ENCODE measurements at places on chromosomes 7 and 10.

DNA sequence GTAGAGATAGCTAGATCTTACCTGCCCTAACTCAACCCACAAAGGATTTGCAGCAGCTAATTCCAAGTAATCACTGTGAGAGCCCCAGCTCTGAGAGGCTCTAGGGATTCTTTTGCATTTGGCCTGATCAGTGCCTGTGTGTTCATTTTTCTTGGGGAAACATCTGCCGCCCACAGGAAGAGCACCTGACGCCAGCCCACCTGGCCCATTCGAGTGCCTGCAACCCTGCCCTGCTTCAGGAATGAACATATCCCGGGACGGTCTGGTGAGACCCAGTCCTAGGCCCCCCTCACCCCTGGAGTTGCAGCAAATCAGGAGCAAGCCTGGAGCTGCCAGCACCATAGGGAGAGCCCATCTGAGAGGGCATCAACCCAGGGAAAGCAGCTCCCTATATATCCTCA is 38.8 kb downstream of the GSDME start:
- no peak for DNase-seq

GRCh38 chr10:114654822-114655575 is 3.1 kb downstream of the ABLIM1 start:
- no peak for DNase-seq

GRCh38 chr7:81802251-81802650 is 32.4 kb upstream of the HGF start:
- no peak for DNase-seq

- no peak for DNase-seq
These were observed 13.2 kb upstream of the ZNF862 start for GRCh38 chr7:149824748-149825566.

DNA sequence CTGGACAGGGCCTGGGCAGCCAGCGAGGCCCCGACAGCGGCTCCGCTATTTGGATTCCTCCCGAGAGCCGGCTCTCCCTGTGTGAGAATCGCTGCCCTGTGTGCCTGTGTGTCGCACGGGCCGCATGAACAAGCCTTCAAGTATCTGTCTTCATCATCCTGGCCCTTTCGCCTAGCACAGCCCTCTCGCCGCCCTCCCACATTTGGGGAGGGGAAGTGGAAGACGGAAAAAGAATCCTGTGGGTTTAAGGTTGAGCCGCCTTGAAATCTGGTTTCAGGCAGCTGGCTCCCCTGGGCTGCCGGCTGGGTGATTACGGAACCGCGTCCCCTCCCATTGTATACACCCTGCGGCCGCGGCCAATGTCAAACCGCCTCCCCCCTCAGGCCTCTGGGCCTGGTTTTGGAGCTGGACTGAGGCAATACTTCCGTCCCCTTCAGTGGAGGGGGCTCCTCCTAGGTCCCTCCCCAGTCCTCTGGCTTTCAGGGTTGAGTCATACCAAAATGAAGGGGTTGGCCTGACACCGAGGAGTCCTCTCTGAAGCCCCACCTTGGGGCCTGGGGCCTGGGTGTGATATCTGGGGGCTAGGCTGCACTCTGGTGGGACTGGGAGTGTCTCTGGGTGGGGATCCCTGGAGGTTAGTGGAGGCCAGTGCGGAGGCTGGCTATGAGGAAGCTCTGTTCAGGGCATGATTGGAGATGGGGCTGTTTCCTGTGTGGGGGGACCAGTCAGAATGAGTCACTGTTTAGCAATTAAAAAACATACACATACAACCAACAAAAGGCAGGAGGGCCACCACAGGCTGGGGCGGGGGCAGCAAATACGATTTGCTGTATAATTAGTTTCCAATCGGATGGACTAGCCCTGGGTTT is 1.7 kb downstream of the TRIM8 start:
- DNase-seq, result peak; percentile 16

DNA sequence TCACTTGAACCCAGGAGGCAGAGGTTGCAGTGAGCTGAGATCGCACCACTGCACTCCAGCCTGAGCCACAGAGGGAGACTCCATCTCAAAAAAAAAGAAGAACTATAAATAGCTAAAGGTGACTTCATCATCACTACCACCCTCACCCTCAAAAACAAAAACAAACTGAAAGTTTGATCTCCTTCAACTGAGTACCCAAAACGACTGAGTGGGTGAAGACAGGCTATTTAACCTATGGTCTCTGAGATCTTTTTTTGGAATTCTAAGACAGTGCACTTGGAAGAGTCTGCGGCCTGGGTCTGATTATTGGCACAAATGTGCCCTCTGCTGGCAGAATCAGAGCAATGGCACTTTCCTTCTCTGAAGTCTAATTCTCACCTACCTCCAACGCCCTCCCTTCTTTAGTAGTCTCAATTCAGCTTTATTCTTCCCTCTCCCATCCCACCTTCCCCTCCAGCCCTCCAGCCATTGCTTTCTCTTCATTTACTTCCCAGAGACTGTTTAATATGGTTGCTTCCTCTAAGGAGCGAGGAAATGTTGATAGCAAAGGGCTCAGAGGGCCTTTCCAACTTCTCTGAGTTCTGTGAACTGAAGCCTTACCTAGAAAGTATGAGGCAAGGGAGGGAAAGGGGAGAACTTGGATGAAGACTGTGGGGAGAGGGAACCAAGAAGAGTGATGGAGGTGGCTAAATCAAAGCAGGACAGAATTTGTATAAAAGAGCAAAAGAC is 2.9 kb upstream of the MYOZ1 start:
- DNase-seq, result peak; percentile 38

- DNase-seq, result no peak
These were observed 122.0 kb downstream of the MICU1 start for GRCh38 chr10:72503694-72504438.

GRCh38 chr7:33742521-33742920 is 162.8 kb upstream of the BMPER start:
- no peak for DNase-seq

GRCh38 chr10:130551676-130552075 is 415.5 kb downstream of the GLRX3 start:
- DNase-seq, result no peak

DNA sequence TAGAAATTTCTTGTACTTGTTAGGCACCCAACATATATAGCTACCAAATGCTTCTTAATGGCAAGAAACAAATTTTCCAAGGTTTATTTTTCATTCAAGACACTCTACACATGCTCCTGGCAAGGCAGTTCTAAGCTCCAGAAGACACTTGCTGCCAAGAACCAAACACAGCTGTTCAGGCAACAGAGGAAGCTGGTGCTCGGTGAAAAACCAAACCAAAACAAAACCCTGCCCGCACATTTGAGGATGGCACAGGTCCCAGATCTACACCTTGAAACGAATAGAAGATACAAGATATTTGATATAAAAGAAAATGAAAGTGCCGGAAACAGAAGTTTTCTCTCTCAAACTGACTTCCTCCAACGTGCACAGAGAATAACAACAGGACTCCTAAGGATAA is 4.9 kb upstream of the DNTT start:
- DNase-seq, result peak; percentile 17

DNA sequence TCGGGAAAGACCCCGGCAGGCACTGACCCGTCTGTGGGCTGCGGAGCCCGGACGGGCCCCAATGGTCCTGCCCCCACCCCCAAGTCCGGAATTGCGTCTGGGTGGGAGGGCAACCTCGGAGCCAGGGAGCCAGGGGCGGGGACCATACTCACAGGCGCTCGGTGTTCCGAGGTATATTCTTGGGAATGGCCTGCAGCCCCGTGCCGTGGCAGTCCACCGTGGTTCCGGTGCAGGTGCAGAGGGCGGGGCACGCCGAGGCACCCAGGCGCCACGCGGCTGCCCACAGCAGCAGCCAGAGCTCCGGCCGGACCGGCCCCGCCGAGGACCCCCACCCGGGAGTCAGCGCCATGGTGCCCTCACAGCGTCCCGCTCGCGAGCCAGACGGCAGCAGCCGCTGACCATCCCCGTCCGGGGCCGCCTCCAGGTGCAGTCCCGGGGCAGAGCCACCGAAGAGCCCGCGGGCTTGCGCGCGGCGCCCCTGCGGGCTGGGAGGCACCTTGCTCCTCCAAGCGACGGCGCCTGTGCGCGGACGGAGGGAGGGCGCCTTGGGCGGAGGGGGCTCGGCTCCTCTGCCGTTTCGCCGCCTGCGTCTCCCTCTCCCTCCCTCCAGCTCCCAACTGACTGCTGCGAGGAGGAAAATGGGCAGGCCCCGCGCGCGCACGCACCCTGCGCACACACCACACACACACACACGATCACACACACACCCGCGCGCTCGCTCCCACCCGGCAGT is at the start of gene SLIT1:
Gene SLIT1, minus strand, starts transcription at position 634 of the 733 bp plus-strand sequence. Its CDS starts 285 bp downstream, at position 349.
- no peak for DNase-seq

- DNase-seq, result no peak
These were observed 124.7 kb upstream of the SDK1 start for GRCh38 chr7:3176112-3177000.

GRCh38 chr10:130454543-130455000 is 318.4 kb downstream of the GLRX3 start:
- no peak for DNase-seq

DNA sequence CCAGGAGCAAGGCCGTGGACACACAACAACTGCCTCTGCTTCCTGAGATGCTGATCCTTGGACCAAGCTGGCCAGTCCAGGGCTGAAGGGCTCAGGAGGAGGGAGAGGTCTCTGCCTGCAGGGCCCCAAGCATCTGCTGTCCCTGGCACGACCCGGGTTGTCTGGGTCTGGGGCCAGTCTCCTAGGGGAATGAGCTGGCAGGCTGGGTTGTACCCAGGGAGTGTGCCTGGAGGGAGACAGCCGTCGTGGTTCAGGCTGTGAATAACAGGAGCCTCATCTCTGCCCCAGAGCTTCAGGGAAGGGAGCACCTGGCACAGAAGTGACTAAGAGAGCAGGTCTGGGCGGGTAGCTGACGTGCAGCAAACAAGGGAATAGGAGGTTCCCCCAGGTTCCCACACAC is 17.9 kb upstream of the SERPINE1 start:
- no peak for DNase-seq

DNA sequence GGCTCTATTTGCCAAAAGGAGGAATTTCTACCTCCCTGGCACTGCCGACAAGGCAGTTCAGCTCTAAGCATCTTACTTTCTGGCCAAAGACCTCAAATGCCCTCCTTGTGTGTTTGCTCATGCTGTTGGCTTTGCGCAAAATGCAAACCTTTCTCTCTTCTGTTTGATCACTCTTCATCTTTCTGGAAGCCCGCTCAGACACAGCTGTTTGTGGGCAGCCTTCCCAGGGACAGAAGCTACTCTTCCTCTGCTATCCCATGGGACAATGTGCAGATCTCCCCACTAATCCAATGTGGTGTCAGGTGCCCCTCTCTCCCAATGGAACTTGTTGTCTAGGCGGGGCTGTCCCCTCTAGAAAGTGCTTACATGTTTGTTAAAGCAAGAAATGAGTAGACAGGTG is 278.7 kb downstream of the CCSER2 start:
- no peak for DNase-seq

- DNase-seq, result no peak
These were observed 4.9 kb downstream of the HNRNPF start for GRCh38 chr10:43403911-43404703.

GRCh38 chr7:31487071-31487470 is 26.8 kb upstream of the ITPRID1 start:
- no peak for DNase-seq

GRCh38 chr7:153496257-153496656 is 555.9 kb upstream of the DPP6 start:
- DNase-seq, result no peak

- DNase-seq, result no peak
These were observed 30.6 kb downstream of the ZC3HAV1 start for GRCh38 chr7:139078911-139079310.

GRCh38 chr10:21514129-21514817 is 11.2 kb downstream of the SKIDA1 start:
- no peak for DNase-seq

DNA sequence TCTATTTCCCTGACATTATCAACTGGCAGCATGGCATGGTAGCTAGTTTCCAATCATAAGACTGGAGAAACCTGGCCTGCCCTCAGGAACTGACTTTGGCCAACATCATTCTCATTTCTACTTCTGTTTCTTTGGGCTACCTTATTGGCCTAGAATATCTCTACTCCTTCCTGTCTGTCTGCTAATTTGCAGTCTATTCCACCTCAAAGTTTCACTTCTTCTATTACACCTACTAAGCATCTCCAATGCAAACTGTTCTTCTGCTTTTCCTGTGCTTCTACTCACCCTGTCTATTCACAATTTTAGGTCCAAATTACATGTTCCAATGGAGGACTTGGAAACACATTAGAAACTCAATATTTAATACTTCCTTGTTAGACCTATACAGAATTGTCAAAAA is 65.6 kb downstream of the ZNF503 start:
- DNase-seq, result no peak

DNA sequence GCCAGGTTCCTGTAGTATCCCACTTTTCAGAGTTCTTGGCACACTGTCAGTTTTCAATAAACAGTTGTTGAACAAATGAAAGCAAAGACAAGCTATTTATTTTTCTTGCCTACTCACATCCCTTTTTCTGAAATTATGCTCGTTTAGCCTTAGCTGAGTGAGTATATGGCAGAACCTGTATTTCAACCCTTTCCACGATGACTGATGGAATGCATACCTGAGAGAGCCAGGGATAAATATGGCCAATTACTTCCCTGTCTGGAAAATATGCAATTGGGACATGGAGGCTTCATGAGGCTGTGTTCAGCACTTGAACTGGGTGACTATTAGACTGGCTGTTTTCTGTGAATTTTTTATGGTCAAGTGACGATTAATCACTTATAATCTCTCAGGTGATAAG is 144.5 kb upstream of the POT1 start:
- no peak for DNase-seq

- no peak for DNase-seq
These were observed 120.8 kb downstream of the NRCAM start for GRCh38 chr7:108335269-108335918.

GRCh38 chr10:78859769-78860168 is 209.0 kb upstream of the ZMIZ1 start:
- no peak for DNase-seq

DNA sequence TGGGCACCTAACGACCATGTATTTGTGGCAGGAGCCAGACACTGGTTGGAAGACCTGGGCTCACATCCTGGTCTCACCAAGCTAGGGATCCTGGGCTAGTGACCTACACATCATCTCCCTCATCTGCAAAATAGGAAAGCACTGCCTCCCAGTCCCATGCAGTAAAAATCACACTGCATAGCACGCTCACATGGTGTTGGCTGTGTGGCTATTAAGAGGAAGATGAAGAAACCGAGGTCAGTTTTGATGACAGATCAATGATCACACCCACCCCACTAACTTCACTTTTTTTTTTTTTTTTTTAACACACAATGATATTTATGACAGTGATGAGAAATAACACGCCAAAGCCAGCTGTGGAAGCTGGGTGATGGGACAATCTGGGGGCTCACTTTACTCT is 146.5 kb downstream of the RNF216 start:
- DNase-seq, result no peak

- DNase-seq, result no peak
These were observed 173.5 kb upstream of the SEMA3A start for GRCh38 chr7:84368122-84368521.

GRCh38 chr7:2445047-2445446 is 31.2 kb downstream of the GRIFIN start:
- DNase-seq, result no peak

- no peak for DNase-seq
These were observed 247.8 kb upstream of the IGFBP3 start for GRCh38 chr7:46168671-46169383.
